SK-MEL-5 (cell line): ENCODE measurements at places on chromosomes 2 and 18. TPM values are rescaled to one million over a fixed set of nuclear protein-coding genes. Genes with fewer than 3 reads are reported as not detected.

RBM43 gene
- total RNA-seq, result 4.9 and 5.8 TPM in 2 replicates

GRCh38 chr2:204024503-204024902 is 87.9 kb downstream of the ICOS start:
- DNase-seq, result peak; percentile 71

GRCh38 chr2:1973636-1974035 is 229.3 kb upstream of the PXDN start:
- DNase-seq, result no peak

PARD3B gene
- total RNA-seq, result 0.27 and 0.37 TPM in 2 replicates

GTF3C2 gene
- total RNA-seq, result 99.9 and 100.0 TPM in 2 replicates

- peak; percentile 36 for DNase-seq
Observed at GRCh38 chr18:3153107-3153704, 66.6 kb downstream of the MYOM1 start.

DNA sequence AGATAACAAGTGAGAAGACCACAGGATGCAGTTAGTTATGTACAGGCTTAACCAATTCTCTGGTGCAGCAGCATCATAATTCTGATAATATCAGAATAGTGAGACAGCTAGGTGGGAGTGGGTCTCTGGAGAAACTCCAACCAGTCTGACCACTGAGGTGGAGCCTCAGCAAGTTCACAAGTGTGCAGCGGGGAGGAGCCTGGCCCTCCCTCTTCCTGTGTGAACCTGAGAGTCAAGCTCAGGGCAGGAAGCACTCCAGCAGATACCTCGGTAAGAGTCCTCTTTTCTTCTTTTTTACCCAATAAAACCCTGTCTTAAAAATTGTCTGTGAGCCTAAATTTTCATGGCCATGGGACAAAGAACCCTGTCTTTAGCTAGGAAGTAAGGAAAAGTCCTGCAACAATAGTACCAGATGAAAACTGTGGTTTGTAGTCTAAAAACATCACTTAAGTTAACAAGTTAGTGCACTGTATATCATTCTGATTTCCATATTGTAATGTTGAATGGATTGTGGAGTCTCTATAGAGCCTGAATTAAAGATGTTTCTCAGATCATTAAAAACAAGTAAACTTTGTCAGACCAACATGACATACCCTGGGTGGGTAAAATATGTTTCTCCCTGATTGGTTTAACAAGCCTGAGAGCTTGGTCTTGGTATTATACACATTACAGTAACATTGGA is 370.8 kb downstream of the TMEM182 start:
- DNase-seq, result no peak

LRPPRC gene
- 162 and 169 TPM in 2 replicates for total RNA-seq

ALLC gene
- total RNA-seq, result not detected in 2 replicates

DNA sequence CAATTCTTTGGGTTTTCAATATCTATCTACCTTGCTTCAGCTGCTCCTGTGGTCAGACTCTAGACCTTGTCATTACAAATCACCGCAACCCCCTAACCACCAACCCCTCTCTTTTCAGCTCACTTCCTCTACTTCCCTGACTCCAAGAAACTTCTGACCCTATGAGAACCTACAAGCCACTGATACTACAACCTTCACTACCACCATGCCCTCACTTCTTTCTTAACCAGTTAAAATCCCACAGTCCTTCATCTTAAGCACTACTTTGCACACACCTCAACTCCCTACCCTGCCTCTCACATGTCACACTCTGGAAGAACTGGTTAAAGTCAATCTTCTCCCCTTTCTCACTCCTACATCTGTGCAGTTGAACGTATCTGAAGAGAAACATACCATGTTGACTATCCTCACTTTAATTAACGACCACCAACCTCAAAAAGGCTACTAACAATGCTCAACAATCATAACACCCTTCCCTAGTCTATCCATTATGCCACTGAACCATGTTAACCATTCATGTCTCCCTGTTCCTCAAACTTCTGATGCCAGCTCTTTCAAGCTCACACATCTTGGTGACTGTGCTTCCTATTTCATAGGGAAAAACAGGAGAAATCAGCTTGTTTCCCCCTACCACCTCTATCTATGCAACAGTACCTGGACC is 12.6 kb downstream of the EIF2AK3 start:
- DNase-seq, result no peak

GRCh38 chr18:11502368-11502767 is 107.0 kb upstream of the SLC35G4 start:
- no peak for DNase-seq

DNA sequence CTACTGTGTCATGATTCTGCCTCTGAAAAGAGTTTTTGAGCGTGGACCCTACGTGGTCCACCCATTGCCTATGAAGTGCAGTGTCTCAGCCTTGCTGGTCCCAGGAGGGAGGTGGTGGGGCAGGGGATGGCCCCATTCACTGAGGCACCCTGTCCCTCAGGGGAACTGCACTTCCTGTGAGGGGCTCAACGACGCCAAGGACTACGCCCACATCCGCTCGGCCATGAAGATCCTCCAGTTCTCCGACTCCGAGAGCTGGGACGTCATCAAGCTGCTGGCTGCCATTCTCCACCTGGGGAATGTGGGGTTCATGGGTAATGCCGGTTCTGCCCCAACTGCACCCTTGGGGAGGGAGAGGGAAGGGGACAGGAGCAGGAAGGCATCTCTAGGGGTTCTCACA is 42.5 kb downstream of the MYO7B start:
- no peak for DNase-seq

PSTPIP2 gene
- 0.18 TPM in 1 of 2 replicates, not detected in the other for total RNA-seq

DNA sequence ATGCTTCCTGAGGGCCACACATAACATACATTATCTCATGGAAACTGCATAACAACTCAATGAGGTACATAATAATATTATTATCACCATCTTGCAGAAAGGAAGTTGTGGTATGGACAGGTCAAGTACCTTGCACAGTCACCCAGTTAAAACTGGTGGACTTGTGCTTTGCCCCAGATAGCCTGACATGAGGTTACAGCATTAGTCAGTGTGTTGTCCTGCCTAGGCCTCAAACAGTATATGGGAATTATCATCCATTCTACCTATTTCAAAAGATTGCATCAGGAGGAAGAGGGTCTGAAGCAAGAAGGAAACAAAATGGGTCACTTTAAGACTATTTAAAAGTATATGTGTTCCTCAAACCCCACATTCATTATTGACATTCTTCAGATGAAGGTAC is 5.4 kb upstream of the ANTXR1 start:
- no peak for DNase-seq

GRCh38 chr18:48778344-48779011 is 172.3 kb downstream of the SMAD7 start:
- no peak for DNase-seq
